NCI-H526 (cell line): ENCODE measurements at places on chromosomes 2 and 18.

DNA sequence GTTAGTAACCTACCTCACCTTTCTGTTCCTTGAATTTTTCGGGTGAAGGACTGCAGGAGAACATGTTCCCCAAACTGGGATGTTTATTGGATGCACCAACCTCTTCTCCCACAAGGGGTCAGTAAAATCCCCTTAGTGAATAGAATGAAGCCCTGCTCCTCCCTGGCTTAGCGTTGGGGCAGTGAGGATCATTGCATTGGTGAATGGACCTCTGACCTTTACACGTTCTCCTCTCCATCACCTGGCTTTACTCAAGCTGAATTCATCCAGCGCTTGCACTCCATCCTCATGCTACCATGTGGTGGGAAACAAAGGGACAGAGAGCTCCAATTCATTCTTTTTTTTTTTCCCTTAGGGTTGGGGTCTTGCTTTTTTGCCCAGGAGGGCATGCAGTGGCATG, 157.2 kb downstream of the MIB1 start:
- DNase-seq: peak; percentile 65

DNA sequence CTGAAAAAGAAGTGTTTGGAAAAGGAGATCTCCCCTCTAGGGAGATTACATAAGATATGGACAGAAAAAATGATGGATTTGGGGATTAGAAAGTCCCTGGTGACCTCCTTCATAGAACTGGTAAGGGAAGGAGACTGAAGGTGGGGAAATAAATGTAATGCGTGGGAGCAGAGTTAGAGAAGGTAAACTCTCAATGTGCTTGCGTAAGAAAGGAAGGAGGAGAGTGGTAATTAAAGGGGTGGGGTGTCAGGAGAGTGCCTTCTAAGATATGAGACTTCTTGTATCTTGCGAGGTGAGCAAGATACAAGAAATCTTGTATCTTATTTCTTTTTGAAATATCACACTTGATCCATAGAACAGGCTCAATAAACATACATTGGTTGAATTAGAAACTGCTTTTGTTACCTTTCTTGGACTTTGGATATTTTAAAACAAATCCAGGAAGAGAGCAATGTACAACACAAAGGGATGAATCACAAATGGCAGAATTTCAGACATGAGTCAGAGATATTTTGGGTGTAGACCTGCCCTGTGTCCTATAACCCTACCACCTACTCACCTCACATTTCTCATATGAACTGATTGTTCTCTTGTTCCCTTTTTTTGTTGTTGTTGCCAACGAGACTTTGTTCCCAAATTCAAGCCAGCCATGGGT, 342.4 kb downstream of the INSIG2 start:
- no peak for DNase-seq

DNA sequence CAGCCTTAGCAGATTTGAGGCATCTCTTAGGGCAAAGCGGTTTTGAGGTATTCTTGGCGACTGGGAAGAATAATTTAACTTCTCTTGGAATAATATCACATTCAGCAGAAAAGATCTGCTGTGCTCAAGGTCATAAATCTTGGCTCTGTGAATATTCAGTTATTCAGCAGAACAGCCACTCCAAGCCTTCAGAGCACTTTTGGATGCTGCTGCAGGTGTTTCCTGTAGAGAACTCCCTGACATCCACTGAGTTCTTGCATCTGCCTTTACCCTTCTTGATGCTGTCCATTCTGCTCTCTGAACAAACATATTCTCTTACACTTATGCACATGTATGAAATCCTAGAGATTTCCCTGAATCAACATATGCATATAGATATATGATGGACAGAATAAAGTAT, 390.3 kb downstream of the NRXN1 start:
- DNase-seq: no peak

DNA sequence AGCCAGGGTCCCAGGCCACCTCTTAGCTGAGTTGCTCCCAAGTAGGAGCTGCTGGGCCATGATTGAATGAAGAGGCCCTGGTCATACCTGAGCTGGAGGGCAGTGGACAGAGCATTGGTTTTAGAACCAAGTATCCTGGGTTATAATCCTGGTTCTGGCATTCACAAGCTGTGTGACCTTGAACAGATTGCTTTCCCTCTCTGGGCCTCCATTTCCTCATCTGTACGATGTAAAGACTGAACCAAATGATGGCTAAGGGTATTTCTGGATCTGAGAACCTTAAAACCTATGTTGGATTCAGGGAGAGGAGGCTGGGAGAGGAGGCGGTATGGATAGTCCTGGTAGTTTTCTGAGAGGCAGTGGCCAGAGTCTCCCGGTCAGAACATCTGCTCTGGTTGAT, 31.0 kb downstream of the KCNK3 start:
- DNase-seq: no peak

- DNase-seq: no peak
Observed at GRCh38 chr2:120551522-120551921, 184.1 kb upstream of the GLI2 start.
